B cell (primary cell): ENCODE measurements at places on chromosomes 16 and 17. TPM values are rescaled to one million over a fixed set of nuclear protein-coding genes. Genes with fewer than 3 reads are reported as not detected.

The ITPRIPL2 gene
- 14.6 and 15.4 TPM in 2 replicates for total RNA-seq

The CETP gene
- total RNA-seq = 0.90 and 1.3 TPM in 2 replicates

The SPATA32 gene
- total RNA-seq = 0.27 and 0.52 TPM in 2 replicates

The SPATA22 gene
- 0.54 TPM in 1 of 2 replicates, not detected in the other for total RNA-seq

The XYLT2 gene
- total RNA-seq = 29.9 and 30.3 TPM in 2 replicates

The PLLP gene
- total RNA-seq = not detected in 2 replicates

The SLC5A2 gene
- 0.63 and 0.67 TPM in 2 replicates for total RNA-seq

The KRT13 gene
- total RNA-seq = not detected in 2 replicates

GRCh38 chr16:12057266-12057665, 80.7 kb downstream of the SNX29 start:
- no peak for DNase-seq

DNA sequence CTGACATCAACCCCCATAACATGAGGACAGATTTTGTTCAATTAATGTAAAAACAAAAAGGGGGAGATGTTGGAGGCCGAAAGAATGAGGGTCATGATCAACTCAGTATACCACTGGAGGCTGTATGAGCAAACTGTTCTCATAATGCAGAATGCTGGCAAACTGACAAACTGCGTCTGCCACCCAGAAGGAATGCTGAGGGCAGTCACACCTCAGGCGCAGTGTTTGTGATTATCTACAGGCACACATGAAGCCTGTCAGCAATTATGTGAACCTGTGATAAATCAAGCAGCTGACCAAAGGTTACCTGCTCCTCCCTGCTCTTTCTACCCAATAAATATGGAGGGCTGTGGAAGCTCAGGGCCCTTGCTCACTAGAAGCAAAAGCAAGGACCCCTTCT, 27.3 kb downstream of the CD300LG start:
- no peak for DNase-seq

DNA sequence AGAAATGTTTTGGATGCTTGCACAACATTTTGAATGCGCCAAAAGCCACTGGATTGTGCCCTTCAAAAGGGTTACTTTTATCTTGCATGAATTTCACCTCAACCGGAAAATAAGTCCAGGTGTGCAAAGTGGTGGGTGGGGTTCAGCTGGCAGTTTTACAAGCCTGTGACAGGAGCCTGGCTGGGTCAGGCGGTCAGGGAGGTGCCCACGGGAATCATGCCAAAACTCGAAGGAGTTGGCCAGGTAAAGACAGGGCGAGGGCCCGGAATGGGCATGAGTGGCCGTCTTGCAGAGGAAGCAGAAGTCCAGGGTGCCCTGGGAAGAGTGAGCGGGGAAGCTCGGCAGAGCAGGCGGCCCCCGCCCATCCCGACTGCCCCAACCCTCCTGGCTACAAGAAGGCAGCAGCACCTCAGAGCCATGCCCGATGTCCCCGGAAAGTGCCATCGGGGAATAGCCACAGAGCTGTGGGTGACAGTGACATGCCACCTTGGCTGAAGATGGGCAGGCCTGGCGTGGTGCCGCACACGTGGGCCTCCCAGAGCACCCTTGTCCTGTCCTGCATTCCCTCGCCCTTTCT, 19.1 kb upstream of the CACNG1 start:
- no peak for DNase-seq

DNA sequence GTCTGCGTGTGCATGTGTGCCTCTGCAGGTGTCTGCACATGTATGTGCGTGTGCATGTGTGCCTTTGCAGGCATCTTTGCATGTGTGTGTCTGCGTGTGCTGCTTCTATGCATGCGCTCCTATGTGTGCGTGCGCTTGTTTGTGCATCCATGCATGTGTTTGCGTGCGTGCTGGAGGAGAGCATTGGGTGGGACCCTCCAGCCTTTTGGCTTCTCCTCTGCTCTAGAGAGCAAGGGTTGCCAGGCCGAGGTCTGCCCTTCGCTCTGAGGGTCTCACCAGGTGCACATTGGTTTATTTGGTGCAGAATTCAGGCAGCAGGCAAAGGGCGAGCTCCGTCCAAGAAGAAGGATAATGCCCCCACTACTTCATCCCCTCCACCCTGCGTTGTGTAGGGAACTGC, 1.1 kb upstream of the RAB40B start:
- no peak for DNase-seq

- peak; percentile 35 for DNase-seq
Measured at GRCh38 chr16:70529051-70529777, 5.6 kb downstream of the SF3B3 start.

DNA sequence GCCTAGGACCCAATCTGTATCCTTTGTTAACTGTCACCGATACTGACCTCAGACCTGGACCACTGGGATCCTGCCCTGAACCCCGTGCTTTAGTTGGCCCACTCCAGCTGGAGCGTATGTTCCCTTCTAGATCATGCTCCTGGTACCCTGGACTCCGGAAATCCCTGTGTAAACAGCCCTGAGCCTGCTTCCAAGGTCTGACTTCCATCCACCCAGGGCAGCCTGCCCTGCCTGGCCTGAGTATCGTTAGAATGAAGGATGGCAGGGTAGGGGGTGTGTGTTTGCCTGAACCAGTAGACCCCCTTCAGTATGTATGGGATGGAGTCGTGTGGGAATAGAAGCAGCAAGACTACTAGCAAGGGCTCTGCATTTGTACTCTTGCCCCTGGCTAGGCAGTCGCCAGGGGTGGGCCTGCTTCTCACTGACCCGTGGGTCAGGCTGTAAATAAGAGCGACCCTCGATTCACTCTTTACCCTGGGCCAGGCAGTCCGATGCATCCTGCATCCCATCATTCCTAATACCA, 691 bp upstream of the TMEM98 start:
- no peak for DNase-seq

- DNase-seq = no peak
Measured at GRCh38 chr16:81583893-81584631, 139.5 kb downstream of the CMIP start.

DNA sequence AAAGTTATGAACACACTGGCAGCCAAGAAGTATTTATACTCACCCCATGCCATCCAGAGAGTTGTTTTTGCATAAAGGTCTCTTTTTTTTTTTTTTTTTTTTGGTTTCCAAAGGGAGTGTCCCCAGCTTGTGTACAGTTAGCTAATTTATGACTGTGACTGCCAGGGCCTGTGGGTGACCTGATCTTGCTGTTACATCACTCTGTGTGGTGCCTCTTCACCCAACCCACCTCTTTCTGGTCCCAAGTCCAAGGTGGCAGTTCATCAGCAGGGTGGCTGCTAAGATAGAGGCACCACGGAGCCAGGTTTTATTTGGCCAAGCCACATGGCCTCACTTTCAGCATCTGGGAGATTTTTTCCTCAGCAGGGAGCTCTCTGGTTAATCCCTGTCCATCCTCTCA, at the start of gene NOS2:
NOS2 (minus strand) TSS at position 8 of the 400 bp plus-strand sequence. CDS start 1,720 bp downstream, outside the sequence.
- no peak for DNase-seq

- DNase-seq = peak; percentile 52
Measured at GRCh38 chr17:46026166-46027047, 27.4 kb downstream of the STH start.

- DNase-seq = no peak
Measured at GRCh38 chr17:62085511-62086408, 20.7 kb upstream of the MED13 start.

GRCh38 chr17:12047681-12048376, 27.2 kb downstream of the MAP2K4 start:
- no peak for DNase-seq

- no peak for DNase-seq
Measured at GRCh38 chr17:57935833-57936807, 19.1 kb downstream of the CUEDC1 start.

GRCh38 chr16:61891460-61891859, 144.8 kb downstream of the CDH8 start:
- DNase-seq = no peak

DNA sequence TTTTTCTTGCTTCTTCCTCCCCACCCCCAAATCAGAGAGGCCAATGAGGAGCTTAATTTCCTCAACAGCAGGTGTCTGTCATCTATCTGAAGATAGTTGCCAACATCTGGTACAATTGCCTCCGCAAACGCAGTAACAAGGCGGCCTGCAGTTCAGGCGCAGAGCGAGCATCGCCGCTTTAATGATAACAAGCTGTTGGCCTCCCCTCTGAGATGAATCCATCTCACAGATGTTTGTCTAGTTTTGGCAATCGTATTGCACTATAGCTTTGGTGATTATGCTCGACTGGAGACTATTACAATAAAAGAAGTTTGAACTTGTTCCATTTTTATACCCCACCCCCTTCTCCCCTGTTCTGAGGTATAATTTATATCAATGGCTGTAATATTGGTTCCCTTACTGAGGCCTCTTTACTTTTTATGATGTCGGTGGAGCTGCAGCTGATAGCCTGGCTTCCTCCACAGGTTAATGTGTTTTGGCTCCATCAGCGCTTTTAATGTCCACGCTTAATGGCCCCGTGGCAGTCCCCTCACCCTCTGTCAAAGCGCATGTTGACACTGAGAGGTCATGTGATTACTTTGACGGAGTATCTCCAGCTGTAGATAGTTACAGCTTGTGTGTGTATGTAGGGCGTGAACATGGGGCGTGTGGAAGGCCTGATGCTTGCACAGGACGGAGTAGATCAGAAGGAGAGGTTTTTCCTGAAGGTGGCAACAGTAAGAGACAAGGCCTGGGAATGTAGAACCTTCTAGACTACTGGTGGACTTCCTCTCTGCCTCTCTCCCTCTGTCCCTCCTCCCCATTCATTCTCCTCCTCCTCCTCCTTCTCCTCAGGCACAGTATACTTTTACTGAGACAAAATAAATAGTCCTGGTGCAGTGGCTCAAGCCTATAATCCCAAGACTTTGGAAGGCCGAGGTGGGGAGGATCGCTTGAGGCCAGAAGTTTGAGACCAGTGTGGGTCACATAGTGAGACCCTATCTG, 164.7 kb downstream of the MSI2 start:
- DNase-seq = no peak

GRCh38 chr16:17457997-17458396, 12.8 kb downstream of the XYLT1 start:
- DNase-seq = no peak

GRCh38 chr17:49235896-49236295, 5.3 kb upstream of the PHOSPHO1 start:
- DNase-seq = no peak

DNA sequence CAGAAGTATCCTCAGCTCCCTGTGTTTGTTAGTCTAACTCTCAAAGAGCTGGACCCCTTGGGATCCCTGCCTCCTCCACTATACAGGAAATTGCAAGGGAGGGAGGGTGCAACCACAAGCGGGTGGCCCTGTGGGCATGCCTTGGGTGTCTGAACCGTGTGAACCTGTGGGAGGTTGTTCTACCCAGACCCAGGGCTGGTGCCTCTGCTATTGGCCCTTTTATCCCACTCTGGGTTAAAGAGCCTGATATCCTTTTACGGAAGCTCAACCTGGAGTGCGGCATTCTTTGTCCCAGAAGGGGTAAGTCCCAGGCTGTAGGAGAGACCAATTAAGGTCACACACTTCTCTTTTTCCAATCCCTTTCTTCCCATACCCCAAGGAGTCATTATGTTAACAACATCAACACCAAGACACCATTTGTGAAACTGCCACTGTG, 53.4 kb downstream of the ARSG start:
- DNase-seq = no peak

DNA sequence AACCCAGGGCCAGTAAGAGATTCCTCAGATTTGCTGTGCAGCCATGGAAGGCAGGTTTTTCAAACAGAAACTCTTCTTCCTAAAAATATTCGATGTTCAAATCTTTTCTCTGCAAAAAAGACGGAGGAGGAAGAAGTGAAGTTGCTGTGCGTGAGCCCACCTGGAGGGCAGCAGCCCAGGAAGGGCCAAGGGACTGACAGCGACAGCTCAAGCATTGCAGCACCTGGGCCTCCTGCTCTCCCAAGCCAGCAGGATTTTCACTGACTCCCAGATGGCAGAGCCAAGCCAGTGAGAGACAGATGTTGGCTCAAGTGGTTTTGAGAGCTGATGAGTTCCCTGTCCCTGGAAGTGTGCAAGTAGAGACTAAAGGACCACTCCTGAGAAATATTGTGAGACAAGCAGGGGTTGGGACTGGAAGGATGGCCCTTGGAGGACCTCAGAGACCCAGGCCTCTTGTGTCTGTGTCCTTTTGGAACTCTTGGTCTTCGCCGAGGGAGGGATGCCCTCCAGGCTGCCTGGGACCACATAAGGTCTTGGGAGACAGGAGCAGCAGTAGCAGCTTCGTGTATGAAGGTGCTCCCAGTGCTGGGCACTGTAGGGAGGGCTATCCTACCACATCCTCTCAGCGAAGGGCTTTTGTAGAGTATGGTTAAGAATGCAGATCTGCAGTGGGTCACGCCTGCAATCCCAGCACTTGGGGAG, 29.3 kb upstream of the TNFRSF13B start:
- DNase-seq = no peak

GRCh38 chr17:67442787-67443624, 65.9 kb downstream of the PITPNC1 start:
- no peak for DNase-seq
